ENCODE measurements at places on chromosomes 1 and 21.

- no peak for DNase-seq
Measured at GRCh38 chr1:47474278-47475193, 36.7 kb downstream of the FOXD2 start.

DNA sequence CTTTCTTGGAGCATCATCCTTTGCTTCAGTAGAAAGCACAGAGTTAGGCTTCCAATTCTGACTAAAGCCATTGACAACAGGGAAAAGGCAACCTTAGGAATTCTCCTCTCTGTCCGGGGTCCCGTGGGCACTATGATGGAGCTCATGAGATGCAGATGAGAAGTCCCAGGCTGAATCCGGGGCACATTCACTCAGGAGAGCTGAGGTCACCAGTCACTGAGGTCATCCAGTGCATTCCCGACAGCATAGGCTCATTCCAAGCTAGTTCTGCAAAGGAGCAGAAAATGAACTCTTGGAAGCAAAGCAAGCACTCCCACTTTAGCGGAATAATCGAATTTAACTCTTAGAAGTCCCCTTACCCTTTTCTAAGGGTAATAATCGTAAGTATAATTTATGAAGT is 6.8 kb downstream of the CR1 start:
- DNase-seq = no peak

DNA sequence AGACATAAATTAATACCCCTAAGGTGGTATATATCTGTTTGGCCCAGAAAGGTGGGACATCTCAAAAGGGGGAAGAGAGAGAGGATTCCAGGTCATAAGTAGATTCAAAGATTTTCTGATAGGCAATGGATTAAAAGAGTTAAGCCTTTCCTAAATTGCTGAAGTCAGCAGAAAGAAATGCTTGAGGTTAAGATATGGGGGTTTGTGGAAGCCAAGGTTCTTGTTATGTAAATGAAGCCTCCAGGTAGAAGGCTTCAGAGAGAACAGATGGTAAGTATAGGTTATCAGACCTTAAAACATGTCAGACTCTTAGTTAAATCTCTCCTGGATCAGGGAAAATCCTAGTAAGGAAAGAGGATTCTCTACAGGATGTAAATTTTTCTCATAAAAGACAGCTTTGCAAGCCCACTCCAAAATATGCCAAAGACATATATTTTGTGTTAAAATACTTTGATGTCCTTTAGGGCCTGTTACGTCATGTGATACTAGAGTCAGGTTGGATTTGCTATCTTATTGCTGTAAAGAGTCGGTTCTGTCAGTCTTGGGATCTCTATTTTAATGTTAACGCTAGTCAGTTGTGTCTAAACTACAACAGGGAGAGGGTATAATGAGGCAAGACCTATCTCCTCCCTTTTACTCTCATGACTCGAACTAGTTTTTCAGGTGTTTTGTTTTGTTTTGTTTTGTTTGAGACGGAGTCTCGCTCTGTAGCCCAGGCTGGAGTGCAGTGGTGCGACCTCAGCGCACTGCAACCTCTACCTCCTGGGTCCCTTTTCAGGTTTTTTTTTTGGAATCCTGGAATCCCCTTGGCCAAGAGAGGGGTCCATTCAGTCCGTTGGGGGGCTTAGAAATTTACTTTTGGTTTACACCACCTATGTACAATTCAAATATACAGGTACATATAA is 30.6 kb downstream of the RGS2 start:
- no peak for DNase-seq

DNA sequence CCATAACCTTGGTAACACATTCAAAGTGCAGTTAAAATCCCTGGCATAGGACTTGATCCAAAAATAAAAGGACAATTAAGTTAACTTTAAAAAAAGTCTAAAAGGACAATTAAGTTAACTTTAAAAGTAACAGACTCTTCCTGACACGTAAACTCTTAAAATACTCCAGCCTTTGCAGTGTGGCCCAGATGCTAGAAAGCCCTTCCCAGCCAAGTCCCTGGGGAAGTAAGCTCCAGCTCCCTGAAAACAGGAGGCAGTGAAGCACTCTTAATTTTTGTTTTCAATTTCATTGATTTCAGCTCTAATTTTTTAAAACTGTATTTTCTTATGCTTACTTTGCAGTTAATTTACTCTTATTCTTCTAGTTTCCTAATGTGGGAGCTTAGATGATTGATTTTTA is 5.1 kb upstream of the AIM2 start:
- DNase-seq = no peak

DNA sequence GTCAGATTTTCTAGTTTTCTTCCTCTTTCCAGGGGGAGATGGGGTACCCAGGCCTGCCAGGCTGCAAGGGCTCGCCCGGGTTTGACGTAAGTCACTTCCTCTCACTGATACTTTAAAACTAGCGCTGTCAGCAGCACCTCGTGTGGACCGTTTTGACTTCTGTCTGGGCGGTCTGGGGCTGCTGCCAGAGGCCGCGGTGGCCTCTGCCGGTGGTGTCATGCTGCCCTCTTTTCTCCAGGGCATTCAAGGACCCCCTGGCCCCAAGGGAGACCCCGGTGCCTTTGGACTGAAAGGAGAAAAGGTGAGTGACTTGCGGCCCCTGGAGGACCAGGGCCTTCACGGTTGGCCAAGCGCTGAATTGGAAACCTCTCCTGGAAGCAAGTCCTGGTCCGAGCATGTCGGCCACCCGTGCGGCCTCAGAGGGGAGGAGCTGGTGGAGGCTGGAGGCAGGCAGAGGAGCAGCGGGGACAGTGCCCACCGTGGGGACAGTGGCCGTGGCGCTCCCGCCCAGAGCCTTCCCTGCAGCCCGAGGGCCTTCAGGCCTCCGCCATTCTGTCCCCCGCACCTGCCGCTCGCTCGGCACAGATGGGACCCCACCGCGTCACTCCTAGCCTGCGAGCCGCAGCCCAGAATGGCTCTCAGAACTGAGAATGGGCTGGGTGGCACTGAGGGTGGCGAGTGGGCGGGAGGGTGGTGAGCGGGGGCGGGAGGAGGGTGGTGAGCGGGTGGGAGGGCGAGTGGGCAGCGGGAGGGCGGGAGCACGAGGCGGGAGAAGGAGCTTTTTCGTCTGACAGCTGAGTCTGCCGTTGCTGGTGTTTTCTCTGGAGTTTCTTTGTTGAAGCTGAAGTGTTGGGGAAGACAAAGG is 9.4 kb downstream of the COL6A1 start:
- no peak for DNase-seq

DNA sequence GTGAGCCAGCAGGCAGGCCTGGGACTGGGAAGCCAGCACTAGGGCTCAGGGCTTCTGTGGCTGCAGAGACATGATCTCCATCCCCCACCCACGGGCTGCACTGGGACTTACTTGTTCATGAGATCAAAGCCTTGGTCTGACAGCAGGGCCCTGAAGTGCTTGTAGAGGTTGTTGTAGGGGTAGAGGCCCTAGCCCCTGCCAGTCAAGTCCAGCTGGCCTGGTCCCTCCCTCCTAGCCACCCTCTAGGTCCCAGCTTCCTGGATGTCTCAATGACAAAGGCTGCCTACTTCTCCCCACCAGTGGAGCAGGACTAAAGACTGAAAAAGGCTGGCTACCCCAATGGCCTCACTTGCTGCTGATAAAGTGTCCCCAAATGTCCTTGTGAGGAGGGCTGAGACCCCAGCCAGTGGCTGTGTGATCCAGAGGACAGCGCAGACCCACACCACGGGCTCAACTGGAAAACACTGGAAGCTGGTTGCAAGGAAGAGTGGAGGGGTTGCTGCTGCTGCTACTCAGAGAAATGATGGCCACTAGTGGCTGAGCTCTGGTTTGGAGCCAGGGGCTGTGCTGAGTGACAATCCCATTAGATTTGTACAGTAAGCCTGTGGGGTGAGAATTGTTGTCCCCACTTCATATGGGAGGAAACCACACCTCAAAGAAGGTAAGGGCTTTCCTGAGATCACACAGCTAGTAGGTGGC is 1.4 kb downstream of the HTR1D start:
- DNase-seq = no peak

DNA sequence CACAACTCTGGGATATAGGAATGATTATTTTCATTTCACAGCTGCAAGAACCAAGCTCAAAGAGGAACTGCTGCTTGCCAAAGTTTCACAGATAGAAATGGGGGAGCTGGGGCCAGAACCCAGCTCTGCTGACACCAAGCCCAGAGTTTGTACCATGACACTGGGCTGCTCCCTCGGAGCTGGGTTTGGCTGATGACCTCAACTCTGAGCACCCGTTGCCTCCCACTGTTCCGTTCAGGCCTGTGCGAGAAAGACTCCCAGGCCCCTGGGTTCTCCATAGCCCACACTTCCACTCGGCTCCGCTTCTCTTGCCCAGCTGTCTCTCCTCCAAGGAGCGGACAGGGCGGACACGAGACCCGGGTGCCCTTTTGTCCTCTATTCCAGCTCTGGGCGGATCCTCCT is 55.2 kb downstream of the NGF start:
- no peak for DNase-seq

DNA sequence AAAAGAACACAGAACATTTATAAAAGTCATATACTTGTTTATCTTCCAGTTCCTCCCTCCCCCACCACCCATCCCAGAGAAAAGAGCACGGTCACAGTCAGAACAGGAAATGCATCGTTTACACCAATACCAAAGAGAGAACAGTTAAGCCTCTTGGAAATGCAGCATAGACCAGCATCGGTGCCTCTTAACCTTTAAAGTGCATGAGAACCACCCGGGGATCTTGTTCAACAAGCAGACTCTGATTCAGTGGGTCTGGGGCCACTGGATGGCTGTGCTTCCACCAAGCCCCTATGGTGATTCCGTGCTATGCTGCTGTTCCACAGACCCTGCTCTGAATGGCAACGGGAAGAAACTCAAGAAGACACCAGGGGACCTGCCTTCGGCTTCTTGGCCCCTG is 19.2 kb downstream of the FAM89A start:
- DNase-seq = no peak

DNA sequence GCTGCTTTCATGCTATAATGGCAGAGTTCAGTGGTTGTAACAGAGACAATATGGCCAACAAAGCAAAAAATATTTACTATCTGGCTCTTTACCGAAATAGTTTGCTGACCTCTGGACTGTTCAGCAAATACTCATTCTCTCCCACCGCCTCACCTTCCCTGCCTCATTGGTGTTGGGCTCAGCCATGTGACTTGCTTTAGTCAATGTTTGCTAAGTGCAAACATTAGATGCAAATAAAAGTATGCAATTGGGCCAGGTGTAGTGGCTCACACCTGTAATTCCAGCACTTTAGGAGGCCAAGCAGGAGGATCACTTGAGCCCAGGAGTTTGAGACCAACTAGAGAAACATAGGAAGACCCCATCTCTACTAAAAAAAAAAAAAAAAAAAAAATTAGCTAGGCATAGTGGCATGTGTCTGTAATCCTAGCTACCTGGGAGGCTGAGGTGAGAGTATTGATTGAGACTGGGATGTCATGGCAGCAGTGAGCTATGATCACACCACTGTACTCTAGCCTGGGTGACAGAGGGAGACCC is 55.1 kb downstream of the RPL5 start:
- no peak for DNase-seq

DNA sequence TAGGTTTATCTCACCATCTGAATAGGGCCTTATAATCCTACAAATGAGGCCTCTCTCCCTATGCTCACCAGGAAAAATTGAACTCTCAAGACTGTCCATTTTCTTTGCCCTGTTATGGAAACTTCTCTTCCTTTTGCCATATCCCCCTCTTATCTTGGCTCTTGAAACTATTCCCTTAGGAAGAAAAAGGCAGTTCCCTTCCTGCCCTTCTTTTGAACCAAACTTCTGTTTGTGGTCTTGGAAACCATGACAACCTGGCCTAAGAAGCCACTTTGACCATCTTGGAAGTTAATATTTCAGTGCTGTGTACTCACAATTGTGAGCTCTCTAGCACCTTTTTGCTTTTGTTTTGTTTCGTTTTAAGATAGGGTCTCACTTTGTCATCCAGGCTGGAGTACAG is 40.0 kb downstream of the ATP2B4 start:
- DNase-seq = no peak

DNA sequence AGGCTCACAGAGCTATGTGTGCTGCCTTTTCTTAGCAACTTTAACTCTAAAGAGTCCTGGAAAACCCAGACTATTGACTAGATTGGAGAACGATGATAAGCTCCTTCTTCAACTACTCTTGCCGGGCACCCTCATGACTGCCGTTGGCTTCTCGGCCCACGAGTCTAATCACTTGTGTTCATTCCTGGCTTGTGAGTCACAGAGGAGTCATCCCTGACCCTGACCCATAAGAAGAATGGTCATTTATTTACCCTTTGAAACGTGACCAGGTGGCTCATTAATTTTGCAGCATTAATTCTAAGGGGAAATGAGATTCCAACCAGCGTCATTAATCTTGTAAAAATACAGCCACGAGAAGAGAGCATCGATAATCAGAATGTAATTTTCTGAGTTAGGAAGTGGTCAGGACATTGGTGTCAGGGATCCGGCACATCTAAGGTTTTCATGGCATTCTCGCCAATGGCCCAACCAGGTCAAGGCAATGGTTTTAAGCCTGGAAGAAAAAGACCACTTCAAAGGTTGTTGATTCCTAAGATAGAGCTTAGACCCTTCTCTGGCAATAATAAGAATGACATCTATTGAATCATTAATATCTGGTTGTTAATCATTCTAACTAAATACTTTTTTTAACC is 183.6 kb upstream of the RUNX1 start:
- no peak for DNase-seq
